CD4-positive, alpha-beta memory T cell (primary cell): ENCODE measurements at places on chromosomes 12 and 14.

DNA sequence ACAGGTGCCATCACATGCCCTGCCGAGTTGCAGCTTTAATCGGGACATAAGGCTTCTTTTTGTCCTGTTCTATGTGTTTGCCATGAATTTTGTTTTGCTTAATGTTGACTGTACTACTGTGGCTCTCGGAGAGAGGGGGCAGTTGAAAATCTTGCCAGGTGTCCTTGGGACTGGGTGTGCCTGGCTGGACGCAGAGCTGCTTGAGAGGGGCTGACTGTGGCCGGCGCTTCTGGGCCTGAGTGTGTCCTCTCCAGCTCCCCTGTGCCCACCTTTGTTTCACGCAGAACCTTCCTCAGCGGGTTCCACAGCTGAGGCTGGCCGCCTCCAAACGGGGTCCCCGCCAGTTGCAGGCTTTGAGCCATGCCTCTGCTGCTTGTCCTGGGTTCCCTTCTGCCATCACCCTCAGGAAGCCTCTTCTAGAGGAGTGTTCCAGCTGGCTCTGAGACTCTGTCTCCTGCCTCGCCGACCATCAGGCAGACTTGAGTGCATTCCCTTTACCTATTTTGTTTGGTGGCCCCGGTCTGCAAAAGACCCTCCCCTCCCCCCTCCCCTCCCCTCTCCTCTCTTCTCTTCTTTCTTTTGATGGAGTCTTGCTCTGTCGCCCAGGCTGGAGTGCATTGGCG is 49.7 kb downstream of the DDX51 start:
- DNase-seq, result no peak

GRCh38 chr14:34380471-34380845 is 81.6 kb downstream of the SPTSSA start:
- DNase-seq, result no peak

DNA sequence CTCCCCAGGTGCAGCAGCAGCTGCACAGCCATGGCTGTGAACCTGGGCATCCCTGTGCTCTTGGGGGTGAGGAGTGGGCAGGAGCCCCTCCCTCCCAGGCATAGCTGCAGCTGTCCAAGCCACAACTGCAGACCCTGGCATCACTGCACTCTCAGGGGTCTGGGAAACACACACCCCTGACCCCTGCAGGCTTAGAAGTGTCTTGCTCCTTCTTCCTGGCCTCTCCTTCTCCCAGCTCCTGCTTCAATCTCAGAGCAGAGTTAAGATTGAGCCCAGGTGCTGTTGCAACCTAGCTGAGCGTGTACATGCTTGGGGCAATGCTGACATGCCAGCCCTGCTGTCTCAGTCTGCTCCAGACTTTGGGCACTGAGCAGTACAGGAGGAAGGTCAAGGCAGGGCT is 833.6 kb downstream of the FLRT2 start:
- DNase-seq, result no peak

GRCh38 chr12:82842480-82842879 is 155.8 kb downstream of the TMTC2 start:
- DNase-seq, result no peak

GRCh38 chr12:69966839-69967238 is 141.8 kb downstream of the MYRFL start:
- no peak for DNase-seq

DNA sequence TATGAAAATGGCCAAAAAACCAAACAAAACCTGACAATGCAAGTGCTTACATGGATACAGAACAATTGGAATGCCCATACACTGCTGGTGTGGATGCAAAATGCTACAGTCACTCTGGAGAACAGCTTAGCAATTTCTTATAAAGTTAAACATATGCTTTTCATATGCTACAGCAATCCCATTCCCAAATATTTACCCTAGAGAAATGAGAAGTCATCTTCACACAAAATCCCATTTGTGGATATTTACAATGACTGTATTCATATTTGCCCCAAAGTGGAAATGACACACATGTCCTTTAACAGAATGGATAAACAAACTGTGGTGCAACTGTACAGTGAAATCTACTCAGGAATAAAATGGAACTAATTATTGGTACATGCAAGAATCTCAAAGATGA is 20.4 kb downstream of the SAV1 start:
- DNase-seq, result no peak

GRCh38 chr14:103097994-103098957 is 3.8 kb downstream of the EXOC3L4 start:
- no peak for DNase-seq

- DNase-seq, result no peak
Observed at GRCh38 chr12:94889445-94890210, 113.9 kb downstream of the NDUFA12 start.

DNA sequence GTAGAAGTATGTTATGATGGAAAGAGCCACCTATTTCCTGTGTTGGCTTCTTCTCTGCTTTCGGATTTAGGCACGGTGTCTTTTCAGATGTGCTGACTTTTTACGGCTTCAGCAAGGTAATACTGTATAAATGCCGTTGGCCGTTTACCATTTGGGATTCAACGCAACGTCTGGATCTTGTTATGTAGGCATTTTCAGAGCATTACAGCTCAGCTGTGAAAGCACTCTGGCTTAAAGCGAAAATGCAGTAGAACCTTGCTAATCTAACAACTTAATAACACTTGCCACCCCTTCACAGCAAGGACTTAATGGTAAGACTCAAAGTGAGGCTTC is 229.9 kb downstream of the EFCAB11 start:
- DNase-seq, result peak; percentile 39

GRCh38 chr12:132441871-132442863 is 47.8 kb upstream of the FBRSL1 start:
- DNase-seq, result no peak

- DNase-seq, result no peak
Observed at GRCh38 chr12:6938353-6939190, 5.0 kb upstream of the RNU7-1 start.

DNA sequence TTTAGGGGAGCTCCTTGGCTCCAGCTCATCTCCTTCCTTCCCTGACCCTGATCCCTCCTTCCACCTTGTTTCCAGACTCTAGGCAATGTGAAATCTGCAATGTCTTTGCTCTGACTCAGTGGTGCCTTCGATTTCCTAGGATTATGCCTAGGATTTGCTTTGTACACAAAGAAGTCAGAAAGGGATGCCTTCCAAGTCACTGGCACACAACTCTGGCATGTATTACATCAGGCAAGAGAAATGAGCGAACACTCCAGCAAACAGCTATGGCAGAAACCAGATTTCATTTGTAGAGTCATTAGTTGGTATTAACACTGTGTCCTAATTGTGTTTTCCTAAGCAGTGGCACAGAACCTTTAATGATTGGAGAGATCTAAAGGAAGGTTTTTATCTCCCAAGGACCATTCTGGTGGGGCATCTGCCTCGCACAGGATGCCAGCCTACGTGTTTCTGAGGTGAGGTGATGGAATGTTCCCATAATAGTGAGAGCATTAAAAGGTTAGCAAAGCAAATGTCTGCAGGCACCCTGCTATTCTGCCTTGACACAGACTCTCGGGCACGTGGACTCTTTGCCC is 84.9 kb downstream of the WSCD2 start:
- DNase-seq, result no peak
